H1 (cell line): ENCODE measurements at places on chromosomes 12 and 14. TPM values are rescaled to one million over a fixed set of nuclear protein-coding genes. Genes with fewer than 3 reads are reported as not detected.

INSM2 gene
- not detected in 2 replicates for polyA plus RNA-seq

KRT6C gene
- not detected in 2 replicates for polyA plus RNA-seq

LAG3 gene
- polyA plus RNA-seq: 1.1 and 2.5 TPM in 2 replicates

EXOC5 gene
- 16.6 and 23.0 TPM in 2 replicates for polyA plus RNA-seq

MGAT4C gene
- 0.64 and 1.6 TPM in 2 replicates for polyA plus RNA-seq

TBPL2 gene
- 0.03 TPM in 1 of 2 replicates, not detected in the other for polyA plus RNA-seq

KRT3 gene
- not detected in 2 replicates for polyA plus RNA-seq

CSRP2 gene
- 103 and 149 TPM in 2 replicates for polyA plus RNA-seq

ZCCHC8 gene
- 12.1 and 13.8 TPM in 2 replicates for polyA plus RNA-seq

IL31 gene
- not detected in 2 replicates for polyA plus RNA-seq

PIWIL1 gene
- 0.02 TPM in 1 of 2 replicates, not detected in the other for polyA plus RNA-seq

PTGER2 gene
- polyA plus RNA-seq: 1.2 and 1.4 TPM in 2 replicates

BIN2 gene
- 0.05 TPM in 1 of 2 replicates, not detected in the other for polyA plus RNA-seq

LYZ gene
- not detected in 2 replicates for polyA plus RNA-seq

KRT72 gene
- not detected in 2 replicates for polyA plus RNA-seq

DDX24 gene
- polyA plus RNA-seq: 73.8 and 89.0 TPM in 2 replicates

SDR9C7 gene
- polyA plus RNA-seq: 0.11 TPM in 1 of 2 replicates, not detected in the other

IL25 gene
- polyA plus RNA-seq: not detected in 2 replicates

SOAT2 gene
- polyA plus RNA-seq: 0.08 and 0.13 TPM in 2 replicates

TMPO gene
- 30.9 and 43.9 TPM in 2 replicates for polyA plus RNA-seq

CRACR2A gene
- polyA plus RNA-seq: 0.75 and 0.85 TPM in 2 replicates

IRAK3 gene
- 0.28 and 0.51 TPM in 2 replicates for polyA plus RNA-seq
